ENCODE measurements at places on chromosomes 2 and 18.

DNA sequence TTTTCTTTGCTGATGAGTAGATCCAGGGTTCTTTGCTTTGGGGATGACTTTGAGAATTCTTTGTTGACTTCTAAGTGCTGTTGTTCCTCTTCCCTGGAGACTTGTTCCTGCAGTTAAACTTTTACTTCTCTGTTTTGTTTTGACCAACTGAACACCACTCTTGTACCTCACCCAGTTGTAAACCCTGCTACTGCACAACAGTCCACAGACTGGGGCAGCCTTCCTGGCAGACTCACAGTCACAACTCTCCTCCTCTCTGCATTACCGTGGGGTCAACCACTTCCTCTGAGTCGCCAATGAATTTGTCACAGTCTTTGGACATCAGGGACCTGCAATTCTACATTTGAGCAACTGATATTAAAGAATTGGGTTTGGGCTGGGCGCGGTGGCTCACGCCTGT is 3.8 kb upstream of the SLC8A1 start:
- no peak for DNase-seq

GRCh38 chr2:238290091-238290509 is 1.7 kb upstream of the PER2 start:
- no peak for DNase-seq

DNA sequence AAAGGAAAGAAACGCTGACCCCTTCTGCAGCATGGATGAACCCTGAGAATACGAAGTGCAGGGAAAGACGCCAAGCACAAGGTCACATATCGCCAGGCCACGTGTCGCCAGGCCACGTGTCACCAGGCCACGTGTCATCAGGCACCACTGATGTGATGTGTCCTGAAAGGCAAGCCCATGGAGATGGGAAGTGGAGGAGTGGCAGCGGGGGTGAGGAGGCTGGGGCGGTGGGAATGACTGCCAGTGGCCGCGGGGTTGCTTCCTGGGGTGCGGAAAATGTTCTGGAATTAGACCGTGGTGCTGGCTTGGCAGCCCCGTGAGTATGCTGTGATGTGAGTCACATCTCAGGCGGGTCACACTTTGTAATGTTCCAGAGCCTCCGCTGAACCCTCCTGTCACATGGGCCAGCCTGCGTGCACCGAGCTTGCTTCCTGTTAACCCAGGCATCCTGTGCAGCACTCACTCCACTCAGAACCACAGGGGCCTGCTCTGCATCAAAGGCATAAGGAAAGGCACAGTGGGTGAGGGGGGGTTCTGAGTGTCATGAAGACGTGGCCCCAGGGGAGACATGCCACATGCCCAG is 39.0 kb downstream of the SLC66A2 start:
- no peak for DNase-seq

DNA sequence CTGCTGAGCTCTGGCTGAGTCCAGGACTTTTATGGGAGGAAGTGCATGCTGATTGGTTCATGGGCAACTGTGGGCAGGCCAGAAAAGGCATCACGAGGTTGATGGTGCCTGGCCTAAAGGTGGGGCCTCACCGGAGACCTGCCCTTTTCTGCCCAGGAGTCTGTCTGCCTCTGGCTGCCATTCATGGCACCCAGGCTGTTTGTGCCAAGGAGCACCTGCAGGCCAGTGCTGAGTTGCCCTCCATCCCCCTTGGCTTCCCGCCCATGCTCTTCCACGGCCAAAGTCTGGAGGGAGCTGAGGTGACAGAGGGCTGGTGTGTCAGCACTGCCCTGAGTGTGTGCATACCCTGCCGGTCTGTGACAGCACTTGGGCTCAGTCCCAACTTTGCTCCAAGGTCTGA is 123.2 kb downstream of the PTH2R start:
- no peak for DNase-seq

DNA sequence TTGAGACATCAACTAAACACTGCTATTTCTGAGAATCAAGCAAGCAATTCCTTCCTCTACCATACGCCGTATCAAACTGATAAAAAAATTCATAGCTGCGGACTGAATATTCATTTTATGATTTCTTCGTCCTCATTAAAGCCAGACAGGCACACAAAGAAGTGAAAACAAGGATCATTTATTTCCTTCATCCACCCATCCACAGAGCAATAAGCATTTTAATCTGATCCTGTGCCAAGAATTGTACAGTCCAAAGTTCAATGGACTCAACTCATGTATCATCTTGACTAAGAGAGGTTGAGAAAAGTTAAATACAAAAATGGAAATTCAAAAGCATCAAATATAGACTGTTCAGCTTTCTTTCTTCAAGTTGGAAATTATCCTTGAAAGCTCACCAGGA is 19.7 kb upstream of the SNTG2 start:
- no peak for DNase-seq

DNA sequence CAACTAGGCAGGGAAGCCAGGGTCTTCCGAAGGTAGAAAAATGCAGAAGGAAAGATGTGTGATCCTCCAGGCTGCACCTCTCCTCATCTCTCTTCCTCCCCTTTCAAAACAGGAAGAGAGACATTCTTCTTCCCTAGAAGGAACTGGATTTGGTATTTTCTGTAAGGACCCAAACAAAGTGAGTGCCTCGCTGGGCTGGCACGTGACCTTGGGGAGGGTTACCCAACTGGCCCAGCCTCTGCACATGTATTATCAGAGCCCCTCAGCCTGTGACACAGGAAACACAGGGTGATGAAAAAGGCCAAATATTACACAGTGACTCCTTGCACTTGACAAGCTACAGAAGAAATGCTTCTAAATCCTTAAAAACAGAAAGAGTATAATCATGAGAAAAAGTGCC is 2.3 kb downstream of the HJURP start:
- no peak for DNase-seq

GRCh38 chr2:5736886-5737285 is 44.7 kb downstream of the SOX11 start:
- DNase-seq = no peak

- no peak for DNase-seq
Observed at GRCh38 chr2:44928483-44929158, 12.9 kb upstream of the SIX3 start.

GRCh38 chr2:69734854-69735544 is 6.9 kb upstream of the ANXA4 start:
- DNase-seq = no peak
